ENCODE measurements at places on chromosomes 1 and 21.

DNA sequence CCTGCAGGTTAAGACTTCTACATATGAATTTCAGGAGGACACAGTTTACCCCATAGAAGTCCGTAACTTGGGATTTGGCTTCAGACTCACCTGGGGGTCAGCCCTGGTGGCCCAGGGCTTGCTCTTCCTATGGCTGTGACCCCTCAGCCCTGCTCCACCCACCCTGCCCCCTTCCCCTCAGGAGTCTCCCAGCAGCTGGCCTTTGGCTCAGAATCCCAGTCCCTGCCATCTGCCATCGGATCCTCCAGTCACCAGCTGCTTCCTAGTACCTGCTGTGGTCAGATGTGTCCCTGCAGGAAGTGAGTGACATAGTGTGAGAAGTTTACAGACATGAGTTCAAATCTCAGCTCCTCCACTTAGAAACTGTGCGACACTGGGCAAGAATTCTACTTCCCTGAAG lies 332.6 kb downstream of the NPHP4 start:
- no peak for DNase-seq

DNA sequence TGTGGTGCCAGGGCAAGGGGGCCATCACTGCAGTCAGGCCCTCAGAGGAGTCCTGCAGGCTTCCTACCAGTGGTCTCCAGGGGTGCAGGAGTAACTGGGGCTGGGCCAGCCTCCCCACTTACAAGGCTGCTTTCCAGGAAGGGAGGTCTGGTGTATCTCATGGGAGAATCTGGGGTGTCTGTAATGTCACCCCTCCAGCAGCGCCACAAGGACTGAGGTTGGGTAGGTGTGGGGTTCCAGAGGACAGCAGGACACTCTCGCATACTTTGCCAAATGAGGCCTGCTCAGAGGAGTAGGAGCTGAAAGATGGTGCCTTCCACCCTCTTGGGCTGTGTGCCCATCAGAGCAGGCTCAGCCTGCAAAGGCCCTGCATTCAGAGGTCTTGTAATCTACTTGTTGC lies 46.9 kb downstream of the TNNT2 start:
- DNase-seq, result no peak

DNA sequence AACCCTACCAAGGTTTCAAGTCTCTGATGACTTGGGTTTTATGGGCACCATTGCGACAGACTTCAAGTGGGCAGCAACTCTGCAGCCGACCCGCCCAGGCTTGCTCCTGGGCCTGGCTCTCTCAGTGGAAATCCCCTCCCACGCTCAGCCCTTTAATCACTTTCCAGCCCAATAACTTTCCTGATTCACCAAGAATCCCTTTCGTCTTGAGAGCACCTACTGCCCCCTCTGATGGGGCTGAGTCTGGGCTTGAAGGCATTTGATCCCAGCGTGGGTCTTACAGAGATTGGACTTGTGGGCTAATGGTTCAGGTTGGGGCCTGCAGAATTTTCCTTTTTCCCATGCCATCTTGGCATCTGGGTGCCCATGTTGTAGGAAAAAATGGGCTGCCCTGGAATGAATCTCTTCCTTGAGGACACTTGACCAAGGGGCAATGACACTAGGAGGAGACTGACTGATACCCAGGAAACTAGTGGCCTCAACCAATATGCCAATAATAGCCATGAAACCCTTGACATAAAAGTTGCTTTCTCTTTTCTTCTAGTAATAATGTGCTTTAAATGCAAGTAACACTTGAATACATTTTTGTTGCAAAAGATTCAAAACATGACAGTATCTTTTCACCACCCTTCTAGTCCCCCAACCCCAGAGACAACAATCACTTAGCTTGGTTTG lies 7.8 kb upstream of the PHLDA3 start:
- DNase-seq, result no peak

DNA sequence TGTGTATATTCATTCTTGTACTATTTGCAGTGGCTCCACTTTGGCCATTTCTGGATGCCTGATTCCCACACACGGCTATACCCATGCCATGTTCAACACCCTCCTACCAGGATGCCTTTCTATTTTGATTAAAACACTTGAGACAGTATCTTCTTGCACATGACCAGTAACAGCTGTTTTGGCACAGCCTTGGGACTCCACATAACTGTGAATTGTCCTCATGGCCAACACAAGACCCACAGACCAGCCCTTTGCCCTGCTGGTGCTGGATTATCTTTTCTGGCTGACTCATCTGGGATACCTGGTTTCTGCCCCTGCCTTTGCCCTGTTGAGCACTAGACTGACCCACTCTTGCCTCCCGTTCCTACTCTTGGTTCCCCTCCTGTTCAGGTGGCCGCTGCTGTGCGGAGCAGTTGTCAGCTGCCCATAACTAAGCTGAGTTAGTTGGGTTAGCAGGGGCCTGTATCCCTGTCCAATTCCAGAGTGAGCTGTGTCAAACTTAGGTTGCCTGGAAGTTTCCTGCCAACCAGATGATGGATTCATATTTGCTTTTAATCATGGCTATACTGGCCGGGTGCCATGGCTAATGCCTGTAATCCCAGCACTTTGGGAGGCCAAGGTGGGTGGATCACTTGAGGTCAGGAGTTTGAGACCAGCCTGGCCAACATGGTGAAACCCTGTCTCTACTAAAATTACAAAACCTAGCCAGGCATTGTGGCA lies 10.8 kb upstream of the EYA3 start:
- no peak for DNase-seq
